ENCODE measurements at places on chromosomes 3 and 15. TPM values are rescaled to one million over a fixed set of nuclear protein-coding genes. Genes with fewer than 3 reads are reported as not detected.

DNA sequence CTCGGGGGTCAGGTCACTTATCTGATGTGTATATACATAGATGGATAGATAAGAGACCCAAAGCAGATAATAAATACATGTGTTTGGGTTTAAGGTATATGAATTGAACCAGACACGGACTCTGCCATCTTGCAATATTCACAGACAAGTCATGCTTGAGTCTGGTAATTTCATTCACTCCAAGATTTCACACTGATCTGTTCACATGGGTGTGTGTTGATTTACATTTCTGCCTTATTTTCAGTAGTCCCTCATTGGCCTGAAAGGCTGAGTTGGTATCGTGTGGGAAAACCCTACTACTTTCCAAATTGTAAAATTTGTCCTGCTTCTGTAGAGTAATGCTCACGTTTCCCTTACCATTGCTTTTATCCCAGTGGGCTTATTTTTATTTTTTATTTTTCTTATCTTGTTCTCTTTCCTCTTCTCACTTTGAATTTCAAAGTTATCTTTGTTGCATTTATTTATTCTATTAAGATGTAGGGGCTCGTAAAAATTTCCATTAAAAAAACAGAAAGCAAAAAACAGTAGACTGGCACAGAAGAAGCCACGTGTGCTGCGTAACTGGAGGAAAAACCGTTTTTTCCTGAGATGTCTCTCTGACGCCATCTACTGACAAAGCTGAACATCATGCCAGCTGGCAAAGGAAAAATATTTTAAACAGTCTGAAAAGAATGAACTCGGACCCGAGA lies 10.8 kb upstream of the MFSD1 start:
- no peak for DNase-seq
- H3K27ac ChIP-seq, result no peak overlapping the region
- no peaks in the 10 kb centered on the region for H3K27me3 ChIP-seq

- H3K27me3 ChIP-seq, result peaks cover 5% of the 10 kb centered on the region
- H3K4me3 ChIP-seq, result no peak overlapping the region
Measured at GRCh38 chr3:137105277-137105977, 147.6 kb downstream of the IL20RB start.

DNA sequence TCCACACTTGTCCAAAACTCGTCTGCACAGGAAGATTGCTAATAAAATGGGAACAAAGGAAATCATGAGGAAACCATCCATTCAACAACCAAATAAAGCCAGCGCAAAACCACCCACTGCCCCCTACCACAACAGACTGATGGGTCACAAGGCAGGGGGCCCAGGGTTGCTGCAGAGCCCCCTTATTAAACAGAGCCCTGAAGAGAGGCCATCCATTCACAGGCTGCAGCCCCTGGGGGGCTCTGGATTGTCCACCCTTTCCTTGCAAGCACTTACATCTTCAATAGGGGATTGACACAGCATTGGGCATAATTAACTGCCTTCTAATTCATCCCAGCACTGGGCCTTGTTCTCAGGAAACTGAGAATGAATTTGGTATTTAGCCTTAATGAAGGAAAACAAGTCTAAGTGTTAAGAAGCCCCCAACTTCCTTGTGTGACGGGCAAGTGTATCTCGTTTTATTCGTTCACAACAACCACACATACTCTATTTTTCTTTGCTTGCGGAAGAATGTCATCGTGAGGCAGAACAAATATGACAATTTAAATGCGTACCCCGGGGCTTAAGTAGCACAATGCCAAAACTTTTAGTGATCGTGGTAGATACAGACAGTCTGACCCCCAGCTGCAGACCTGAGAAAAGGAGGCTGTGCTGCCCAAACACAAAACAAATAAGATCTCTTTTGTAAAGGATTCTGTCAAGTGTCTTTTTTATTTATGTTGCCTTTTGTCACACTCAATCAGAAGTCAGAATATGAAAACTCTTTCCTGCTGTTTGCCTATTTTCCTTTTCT lies 144.0 kb downstream of the SEMA6D start:
- no peak overlapping the region for H3K4me3 ChIP-seq
- DNase-seq, result no peak
- H3K4me1 ChIP-seq, result no peaks in the 10 kb centered on the region
- no peaks in the 10 kb centered on the region for H3K36me3 ChIP-seq

The CD86 gene
- total RNA-seq, result 27.4 TPM

- H3K4me3 ChIP-seq, result no peak overlapping the region
- no peaks in the 10 kb centered on the region for H3K4me1 ChIP-seq
Measured at GRCh38 chr3:53863145-53863544, 16.8 kb downstream of the IL17RB start.

DNA sequence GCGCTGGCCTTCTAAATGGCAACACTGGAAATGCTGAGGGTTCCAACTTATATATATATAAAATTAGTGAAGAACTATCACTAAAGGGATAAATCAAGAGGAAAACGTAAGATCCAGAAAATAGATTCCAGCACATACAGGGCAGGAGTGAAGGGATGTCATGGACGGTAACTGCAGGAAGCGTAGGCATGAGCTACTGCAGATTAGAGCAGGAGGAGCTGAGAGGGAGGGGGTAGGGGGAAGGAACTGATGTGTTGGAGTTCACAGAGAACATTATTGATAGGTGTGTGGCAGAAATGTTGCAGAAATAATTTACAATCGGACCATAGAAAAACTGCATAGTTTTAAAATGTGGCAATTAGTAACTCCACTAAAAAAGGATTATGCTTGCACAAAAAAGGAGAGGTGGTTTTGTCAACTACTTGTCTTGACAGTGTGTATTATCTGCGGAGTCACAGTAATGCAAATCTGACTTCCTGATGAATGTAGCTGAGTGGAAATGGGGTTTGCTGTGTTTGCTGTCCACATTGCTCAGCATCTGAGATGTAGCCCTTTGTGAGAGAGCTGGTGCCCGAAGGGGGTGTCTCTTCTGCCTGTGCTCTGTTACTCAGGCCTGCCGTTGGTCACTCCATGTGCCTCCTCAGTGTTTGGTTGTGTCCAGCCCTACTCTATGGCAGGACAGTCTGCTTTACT lies 61.2 kb downstream of the PAK2 start:
- no peak for DNase-seq
- no peaks in the 10 kb centered on the region for H3K27me3 ChIP-seq
- no peaks in the 10 kb centered on the region for H3K4me1 ChIP-seq
- H3K36me3 ChIP-seq, result peaks cover 44% of the 10 kb centered on the region

DNA sequence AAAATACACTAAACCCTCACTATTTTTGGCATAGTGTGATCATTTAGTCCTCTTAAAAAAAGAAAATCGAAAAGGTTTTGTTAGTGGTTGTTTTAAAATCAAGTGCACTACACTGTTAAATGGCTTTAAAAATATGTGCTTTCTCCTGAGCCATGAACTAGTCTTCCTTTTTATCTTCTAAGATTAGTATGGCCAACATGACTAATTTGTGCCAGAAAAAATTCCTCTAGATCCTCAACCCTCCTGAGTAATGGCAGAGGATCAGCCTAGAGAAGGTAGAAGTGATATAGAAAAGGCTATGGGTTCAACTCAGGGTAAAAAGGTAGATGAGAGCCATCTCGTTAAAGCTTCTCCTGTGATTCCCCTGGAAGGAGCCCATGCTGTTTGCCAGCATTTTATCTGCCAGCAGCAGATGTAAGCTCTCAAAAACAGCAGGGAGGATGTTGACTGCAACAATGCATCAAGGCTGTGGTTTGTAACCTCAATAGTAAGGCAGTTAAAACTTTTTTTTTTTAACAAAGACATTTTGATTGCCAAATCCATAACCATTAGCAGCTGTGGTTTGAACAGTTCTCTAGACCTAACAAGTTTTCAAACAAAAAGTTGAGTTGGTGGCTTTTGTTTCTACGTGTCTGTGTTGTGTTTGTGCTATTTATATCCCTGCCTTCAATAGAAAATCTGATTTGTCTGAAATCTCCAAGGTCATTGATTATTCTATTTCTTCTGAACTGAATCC lies 30.2 kb upstream of the ZNF609 start:
- peaks cover 9% of the 10 kb centered on the region for H3K4me1 ChIP-seq
- DNase-seq, result no peak
- H3K4me3 ChIP-seq, result no peak overlapping the region
- peak overlapping the region; percentile 44 for H3K27ac ChIP-seq

DNA sequence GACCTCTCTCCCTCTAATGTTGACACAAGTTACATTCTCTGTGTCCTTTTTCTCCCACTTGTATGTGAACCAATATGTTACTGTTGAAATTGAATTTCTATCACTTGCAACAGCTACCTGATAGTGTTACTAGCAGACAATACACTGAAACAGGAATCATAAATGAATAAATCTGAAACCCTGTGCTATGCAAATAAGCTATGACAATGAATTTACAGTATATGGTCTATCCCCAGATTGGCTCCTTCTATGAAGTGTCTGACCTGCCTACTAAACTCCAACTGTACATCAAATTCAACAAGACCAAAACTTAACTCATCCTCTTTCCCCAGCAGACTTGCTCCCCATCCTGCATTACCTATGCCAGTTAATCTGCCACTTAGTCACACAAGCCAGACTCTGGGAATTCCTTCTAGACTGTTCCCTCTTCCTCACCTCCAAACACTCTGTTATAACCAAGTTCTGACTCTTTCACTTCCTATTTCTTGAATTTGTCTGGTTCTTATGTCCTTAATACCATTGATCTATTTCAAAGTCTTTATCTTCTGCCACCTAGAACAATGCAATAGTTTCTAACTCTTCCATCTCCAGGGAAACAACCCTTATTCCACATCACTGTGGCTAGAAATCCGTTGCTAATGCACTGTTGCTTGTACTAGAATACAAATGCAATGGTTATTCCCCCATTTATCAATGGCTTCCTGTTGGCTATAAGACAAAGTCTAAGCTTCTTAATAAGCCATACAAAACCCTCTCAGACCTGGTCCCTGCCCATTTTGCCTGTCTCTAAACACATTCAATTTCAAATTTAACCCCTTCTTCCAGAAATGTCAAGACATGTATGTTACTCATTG lies 13.4 kb upstream of the ZNF639 start:
- H3K27ac ChIP-seq, result no peak overlapping the region
- H3K4me1 ChIP-seq, result no peaks in the 10 kb centered on the region
- H3K36me3 ChIP-seq, result no peaks in the 10 kb centered on the region
- H3K4me3 ChIP-seq, result no peak overlapping the region
- no peak for DNase-seq
